ENCODE measurements at places on chromosomes 4 and X.

- no peak for DNase-seq
These were observed 31.8 kb downstream of the PLAC8 start for GRCh38 chr4:83082777-83083176.

DNA sequence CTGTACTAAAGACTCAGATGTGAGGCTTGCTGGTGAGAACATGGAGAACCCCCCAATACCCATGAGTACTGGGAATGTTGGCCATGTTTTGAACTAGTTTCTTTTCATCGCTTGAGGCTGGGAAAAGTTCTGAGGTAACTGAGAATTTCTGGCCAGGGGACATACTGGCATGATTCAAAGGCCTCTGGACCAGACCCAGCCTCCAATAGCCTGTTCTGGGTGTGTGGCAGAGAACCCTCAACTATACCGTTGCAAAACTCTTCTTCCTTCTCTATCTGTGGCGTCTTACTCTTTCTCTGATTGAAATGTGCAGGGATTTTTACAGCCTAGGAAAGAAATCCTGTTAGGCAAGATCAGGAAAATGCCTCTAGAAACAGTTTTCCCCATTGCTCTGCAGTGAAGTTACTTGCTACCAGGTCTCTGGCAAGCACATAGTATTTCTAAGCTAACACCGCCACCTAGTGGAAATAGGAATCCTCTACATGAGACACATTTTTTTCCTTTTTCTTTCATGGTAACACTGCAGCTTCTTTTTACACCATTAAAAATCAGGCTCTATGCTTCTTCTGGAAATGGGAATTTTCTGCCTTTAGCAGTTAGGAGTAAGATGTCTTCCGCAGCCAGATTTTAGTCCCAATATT lies 170.7 kb upstream of the ZCCHC13 start:
- no peak for DNase-seq

DNA sequence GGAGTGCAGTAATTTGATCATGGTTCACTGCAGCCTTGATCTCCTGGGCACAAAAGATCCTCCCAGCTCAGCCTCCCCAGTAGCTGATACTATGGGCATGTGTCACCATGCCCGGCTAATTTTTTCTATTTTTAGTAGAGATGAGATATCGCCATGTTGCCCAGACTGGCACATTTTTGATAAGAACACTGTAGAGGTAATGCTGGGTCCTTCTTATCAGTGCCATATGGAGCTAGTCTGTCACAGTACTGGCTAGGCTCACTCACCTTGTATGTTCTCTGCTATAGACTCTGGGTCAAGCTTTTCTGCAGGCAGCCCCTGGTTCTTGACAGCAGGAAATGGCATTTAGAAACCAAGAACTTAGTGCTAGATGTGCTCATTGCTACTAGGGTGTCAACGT lies 53.9 kb downstream of the BCOR start:
- DNase-seq: no peak

- DNase-seq: no peak
These were observed 142.8 kb upstream of the RPL34 start for GRCh38 chr4:108477527-108478108.

DNA sequence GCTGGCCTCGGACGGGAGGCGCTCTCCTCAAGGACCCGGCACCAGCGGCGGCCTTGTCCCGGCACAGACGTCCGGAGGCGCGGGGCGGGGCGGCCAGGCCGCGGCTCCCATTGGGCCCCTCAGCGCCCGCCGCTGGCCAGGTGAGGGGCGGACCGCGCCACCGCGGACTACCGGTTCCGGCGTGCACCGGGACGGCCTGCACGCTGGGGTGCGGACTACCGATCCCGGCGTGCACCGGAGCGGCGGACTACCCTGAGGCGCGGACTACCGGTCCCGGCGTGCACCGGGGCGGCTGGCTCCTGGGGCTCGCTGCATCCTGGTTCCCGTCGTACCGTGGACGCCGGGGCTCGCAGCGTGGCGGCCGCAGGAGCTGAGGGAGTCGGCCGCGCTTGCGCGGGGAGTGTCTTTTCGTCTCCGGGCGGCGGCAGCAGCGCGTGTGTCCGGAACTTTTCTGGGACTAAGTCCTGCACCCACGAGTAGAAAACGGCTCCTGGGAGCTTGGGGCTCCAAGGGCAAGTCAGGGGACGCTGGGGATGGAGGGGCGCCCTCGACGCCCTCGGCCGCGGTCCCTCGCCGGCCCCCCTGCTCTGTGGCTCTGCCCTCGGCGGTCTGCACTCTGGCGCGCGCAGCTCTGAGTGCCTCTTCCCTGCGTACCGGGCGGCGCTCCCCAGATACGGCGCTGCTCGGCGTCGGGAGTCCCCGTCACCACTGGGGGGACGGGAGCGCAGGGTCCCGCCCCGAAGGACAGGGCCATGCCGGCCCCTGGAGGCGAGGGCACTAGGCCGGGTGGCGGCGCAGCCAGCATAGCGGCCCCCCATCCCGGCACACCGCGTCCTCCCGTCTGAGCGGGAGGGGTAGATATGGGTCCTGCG lies at the start of gene LETM1:
TSS of gene LETM1 (minus strand) at position 86 of the 872 bp plus-strand sequence. CDS start 206 bp downstream, outside the sequence.
- peak; percentile 93 for DNase-seq

GRCh38 chrX:118727686-118728339 lies 407 bp downstream of the IL13RA1 start:
- DNase-seq: no peak

GRCh38 chr4:55907469-55907868 lies 41.3 kb upstream of the CEP135 start:
- no peak for DNase-seq

DNA sequence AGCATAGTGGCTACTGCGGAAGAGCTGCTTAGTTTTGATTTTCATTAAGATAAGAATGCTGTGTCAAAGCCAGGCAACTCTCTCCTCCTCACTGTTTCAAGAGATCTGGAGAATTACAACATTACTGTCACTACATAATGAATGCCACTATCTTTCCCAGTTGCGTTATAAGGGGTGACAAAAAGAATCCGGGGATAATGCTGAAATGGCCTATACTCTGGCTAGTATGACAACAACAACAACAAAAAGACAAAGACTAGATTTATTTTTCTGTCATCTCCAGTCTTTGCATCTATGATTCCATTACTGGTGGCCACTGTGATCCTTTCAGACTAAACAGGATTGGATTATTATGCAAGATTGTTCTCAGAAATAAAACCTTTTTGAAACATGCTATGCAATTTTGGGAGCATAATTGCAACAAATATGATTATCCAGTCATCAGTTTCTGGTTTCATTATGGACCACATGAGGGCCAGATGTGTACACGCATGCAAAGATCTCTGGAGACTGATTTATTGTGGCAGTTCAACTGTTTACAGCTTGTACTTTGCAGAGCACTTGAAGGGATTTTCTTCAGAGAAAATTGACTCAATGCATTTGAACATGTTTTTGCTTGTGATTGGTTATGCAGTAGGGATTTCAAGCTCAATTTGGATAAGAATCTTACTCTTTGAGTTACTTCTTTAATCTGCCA lies 31.1 kb upstream of the SPANXB1 start:
- DNase-seq: no peak

DNA sequence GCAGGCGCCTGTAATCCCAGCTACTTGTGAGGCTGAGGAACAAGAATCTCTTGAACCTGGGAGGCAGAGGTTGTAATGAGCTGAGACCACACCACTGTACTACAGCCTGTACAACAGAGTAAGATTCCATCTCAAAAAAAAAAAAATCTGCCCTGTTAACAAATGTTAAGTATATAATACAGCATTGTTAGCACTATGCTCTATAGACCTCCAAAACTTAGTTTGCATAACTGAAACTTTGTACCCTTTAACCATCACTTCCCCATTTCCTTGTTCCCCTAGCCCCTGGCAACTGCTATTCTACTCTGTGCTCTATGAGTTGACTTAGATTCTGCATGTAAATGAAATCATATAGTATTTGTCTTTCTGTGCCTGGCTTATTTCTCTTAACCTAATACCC lies 76.7 kb downstream of the TAB3 start:
- DNase-seq: no peak

- DNase-seq: no peak
These were observed 2.0 kb downstream of the RAPGEF2 start for GRCh38 chr4:159104694-159105414.

GRCh38 chr4:106021737-106022410 lies 126.6 kb downstream of the NPNT start:
- DNase-seq: no peak

DNA sequence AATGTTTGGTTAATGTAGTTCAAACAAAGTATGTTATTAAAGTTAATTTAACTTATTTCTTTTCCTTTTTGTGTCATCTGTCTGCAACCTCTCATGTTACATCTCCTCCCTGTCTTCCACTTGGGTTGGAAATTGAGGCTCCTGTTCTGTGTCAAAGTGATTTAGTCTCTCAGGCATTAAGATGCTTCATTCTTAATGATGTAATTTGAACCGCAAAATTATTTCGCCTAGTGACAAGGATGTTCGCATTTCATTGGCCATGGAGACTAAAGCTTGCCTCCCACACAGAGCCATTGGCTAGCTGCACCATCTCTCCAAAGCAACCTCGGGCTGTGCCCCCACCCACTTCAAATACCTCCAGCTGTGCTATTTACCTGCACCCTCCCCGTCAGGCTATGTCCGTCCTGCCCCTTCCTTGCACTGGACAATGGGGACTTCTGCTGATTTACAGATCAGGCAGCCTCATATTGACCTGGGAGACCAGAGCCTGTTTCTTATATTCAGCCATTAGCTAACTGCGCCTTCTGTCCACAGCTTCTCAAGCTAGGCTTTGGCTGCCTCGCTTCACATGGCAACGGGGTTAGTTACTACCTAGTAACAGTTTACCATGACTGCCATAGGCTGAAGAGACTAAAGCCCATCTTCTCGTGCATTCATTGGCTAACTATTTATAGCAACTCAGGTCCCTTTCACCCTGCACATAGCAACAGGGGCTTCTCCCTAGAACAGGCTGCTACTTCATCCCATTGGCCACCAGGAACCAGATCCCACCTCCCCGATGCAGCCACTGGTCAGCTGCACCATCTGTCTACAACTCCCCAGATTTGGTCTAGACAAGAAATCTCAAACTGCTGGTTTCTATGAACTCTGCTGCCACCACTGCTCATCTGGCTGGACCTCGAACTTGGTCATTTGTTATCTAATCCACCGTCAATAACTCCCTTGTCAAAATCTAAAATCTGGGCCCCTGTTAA lies 8.6 kb upstream of the ZNF157 start:
- DNase-seq: peak; percentile 89

- DNase-seq: no peak
These were observed 199.1 kb upstream of the NPY2R start for GRCh38 chr4:155009288-155009687.

DNA sequence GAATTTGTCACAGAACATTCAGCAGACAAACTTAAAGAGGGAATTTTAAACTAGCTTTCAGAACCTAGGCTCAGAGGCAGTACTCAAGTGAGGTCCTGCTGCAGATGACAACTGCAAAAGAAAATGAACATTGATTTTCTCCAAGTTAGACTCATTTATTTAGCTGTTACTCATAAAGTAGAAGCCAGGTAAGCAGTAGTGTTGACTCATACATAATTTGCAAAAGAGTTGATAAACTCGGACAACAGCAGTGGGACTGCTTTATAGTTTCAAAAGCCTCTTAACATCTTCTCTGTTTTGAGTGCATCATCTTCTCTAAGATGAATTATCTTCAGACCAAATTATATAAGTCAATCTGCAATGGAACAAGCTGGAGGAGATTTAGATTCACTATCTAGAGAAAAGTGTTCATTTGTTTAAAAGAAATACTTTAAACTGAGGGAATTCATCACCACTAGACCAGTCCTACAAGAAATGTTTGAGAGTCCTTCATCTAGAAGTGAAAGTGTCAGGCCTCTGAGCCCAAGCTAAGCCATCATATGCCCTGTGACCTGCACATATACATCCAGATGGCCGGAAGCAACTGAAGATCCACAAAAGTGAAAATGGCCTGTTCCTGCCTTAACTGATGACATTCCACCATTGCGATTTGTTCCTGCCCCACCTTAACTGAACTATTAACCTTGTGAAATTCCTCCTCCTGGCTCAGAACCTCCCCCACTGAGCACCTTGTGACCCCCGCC lies 49.5 kb downstream of the COQ2 start:
- no peak for DNase-seq

- DNase-seq: no peak
These were observed 274.3 kb upstream of the IL1RAPL1 start for GRCh38 chrX:28312965-28313364.

DNA sequence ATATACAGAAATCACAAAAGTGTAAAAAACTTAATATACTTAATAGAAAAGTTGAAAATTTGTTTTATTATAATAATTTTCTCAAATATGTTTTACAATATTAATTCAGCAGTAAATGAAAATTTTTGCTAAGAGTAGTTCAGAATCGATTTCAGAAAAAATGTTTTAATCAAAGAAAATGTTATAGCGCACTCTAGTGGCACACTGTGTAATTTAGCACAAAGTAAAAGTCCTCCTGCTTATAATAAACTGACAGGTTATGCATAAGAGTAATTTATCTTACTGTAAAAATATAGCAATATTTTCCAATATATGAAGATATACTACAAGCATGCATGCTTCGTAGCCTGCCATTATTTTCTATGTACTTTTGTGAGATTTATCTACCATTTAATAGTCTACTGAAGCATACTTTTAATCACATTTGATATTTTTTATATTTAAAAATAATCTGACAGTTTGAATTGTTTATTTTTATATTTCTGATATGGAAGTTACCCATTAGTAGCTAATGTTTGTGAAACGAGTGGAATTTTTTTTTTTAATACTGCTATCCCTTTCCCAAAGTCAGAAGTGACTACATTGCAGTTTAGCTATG lies 217.9 kb upstream of the KLHL4 start:
- no peak for DNase-seq

DNA sequence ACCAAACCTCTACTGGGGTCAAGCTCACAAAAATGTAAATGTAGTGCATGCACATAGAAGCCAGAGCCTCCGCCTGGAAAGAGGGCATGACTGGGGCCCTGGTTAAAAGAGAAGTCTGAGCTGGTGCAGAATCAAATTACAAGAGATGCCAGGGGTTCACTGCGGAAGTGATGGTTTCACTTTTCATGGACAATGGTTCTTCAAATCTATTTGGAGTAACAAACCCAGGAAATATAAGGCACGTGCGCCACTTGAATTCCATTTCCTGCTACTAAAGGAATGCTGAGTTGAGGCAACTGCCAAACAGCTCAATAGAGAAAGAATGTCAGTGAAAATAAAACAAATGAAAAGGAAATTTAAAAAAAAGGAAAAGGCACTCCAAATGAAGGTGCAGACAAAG lies 79.8 kb downstream of the FUNDC1 start:
- DNase-seq: no peak

- DNase-seq: no peak
These were observed 132.5 kb downstream of the PTTG2 start for GRCh38 chr4:38092701-38093100.

DNA sequence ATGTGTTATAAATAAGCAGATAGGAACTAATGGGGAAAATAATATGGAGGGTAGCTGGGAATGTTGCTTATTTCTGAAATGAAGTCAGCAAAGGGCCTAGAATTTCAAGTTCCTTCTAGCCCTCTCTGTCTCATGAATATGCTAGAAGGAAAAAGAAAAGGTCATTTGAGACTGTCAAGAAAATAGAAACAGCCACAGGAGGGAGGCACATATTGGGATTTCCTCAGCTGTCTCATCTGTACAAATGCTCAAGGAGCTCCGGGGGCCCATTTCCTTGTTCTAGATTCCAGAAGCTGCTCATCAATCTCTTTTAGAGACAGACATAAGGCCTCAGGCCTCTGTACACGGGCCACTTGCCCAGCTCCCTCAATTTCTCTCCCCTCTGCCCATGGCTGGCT lies 127.6 kb upstream of the ETNPPL start:
- no peak for DNase-seq

Measured in CD4-positive, alpha-beta T cell treated with Interleukin-15 for 1 hour (primary cell).